NCI-H1105 (cell line): ENCODE measurements at places on chromosomes 2 and 18.

- DNase-seq = no peak
These were observed 41.1 kb downstream of the SP140 start for GRCh38 chr2:230266638-230267037.

GRCh38 chr2:226676618-226677017 is 123.0 kb downstream of the IRS1 start:
- DNase-seq = no peak

DNA sequence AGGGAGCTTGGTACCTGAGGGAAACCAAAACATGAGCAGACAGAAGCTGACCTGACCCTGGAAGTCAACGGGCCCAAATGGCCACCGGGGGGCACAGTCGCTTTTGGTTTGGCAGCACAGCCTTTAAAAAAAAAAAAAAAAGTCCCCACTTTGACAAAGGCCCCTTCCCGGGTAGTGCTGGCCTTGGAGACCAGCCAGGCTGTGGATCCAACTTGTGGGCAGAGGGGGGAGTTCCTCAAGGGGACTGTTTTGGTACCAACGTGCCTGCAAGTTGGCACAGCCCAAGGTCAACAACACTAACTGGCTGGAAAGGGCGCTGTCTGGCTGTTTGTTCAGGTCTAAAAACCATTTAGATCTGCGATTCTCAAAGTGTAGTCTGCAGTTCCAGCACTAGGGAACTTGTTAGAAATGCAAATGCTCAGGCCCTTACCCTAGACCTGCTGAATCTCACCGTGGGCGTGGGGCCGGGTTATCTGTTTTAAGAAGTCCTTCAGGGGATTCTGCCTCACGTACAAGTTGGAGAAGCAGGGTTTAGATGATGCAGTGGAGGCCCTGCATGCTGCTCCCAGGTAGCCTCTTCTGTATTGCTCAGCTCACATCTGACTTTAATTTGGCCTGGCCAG is 83.0 kb downstream of the LPIN1 start:
- peak; percentile 77 for DNase-seq

DNA sequence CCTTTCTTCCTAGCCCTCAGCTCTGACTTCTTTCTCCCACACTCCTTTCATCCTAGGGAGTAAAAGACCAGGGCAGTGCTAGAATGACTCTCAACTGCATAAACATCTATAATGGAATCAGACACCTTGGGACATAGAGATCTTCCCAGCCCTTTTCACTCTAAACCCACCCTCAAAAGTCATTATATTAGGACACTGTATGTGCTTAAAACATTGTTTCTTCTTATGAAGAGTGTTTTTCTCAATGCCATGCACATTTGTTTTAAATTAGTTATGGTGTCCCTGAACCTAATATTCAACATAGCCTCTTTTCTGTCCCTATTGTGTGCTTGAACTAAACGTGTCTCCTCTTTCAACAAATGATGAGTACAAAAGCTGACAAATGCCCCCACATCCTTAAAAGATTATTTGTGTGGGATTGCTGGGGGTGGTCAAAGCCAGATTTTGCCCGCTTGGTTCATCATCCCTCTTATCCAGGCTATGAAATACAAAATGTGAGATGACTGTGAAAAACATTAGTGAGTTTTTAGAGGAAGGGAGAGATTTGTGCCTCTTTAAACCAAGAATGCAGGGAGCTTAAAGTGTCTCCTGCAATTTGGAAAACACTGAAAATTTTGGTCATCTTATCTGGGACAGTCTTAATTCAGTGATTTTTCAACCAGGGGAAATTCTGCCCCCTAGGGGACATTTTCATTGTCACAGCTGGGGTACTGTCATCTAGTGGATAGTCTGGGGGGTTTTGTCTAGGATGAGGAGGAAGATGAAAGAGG is 29.0 kb downstream of the SERPINB5 start:
- DNase-seq = no peak

DNA sequence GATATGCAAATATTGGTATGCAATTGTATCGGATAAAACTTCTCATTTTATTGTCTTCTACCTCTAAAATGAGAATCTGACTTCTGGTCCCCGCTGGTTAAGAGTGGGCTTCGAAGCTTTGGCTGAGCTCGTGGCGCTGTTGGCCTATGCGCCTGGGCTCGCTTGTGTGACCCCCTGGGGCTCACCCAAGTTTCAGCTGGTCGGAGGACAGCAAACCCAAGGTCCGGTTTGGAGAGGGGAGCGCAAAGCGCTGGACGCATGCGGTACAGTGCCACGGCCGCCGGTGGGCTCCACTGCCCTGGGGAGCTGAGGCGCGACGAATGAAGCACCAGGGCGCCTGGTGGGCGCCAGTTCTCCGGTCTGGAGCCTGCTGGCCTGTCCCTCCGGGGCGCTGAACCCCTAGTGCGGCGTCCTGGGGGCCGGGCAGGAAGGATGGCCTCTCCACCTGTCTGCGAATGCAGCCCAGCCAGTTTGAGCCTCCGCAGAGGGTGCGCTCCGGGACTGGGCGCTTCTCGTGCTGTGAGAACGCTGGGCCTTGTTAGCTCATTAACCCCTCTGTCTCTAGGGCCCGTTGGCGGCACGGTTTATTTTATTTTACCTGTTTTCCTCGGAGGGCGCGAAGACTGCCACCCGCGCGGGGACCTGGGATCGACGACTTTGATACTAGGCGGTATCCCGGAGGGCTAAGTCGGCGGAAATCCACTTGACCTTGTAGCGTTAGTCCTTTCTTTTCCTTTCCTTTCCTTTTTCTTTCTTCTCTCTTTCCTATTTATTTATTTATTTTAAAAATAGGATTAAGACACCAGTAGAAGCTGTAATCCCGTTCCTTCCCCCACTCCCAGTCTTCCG is 10.4 kb downstream of the MEIS1 start:
- no peak for DNase-seq

- DNase-seq = no peak
These were observed 18.2 kb upstream of the BOK start for GRCh38 chr2:241540401-241540770.

DNA sequence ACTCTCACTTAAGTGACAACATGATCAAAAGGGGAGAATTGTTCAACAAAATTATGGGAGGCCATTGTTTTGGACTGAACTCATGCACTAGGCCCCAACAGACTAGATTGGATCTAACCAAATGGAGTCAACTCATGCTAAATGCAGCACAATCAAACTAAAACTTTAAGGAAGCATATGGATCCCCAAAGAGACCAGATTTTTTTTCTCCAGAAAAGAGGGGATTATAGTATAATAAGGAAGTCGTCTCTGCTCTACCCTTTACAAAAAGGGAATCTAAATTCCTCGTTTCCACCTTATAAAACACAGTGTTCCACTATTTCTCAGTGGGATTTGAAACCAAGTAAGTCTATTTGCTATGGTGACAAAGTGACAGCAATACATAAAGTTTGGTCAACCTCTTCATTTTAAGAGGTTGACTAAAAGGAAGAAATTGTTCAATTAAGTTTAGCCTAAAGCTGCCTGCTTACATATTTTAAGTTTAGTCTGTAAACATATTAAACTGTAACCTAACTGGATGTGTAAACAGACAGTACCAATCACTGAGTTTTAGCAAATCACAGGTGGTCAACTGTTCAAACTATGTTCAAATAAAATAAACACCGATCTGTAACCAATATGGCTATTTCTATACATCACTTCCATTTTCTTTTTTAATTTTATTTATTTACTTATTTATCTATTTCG is 40.9 kb upstream of the MAT2A start:
- DNase-seq = no peak

DNA sequence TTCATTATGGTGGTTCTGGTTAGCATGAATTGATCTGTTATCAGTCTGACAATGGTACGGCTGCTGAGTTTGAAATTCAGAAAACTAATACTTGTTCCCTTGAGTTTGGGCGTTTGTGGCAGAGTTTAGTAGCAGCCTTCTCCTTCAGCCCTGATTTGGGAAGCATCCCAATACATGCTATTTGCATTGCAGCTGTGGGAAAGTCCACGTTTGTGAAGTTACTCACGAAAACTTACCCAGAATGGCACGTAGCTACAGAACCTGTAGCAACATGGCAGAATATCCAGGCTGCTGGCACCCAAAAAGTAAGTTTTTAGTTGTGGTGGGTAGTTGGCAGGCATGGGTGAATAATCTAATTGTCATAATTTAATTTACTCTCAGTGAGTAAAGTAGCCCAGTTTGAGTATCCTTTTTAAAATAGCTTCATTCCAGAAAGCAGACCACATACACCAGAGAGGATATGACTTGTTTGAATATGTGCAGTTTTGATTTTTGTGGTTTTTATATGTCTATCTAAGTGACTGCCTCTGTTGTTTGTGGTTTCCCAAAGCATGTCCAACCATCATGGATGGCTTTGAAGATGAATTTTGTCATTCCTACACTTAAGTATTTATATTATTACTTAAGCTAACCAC is 12.2 kb downstream of the DGUOK start:
- DNase-seq = no peak
